ENCODE measurements at places on chromosomes 3 and 15. TPM values are rescaled to one million over a fixed set of nuclear protein-coding genes. Genes with fewer than 3 reads are reported as not detected.
A peak's percentile ranks its signal among the peaks of the same experiment; 100 is the strongest.

DNA sequence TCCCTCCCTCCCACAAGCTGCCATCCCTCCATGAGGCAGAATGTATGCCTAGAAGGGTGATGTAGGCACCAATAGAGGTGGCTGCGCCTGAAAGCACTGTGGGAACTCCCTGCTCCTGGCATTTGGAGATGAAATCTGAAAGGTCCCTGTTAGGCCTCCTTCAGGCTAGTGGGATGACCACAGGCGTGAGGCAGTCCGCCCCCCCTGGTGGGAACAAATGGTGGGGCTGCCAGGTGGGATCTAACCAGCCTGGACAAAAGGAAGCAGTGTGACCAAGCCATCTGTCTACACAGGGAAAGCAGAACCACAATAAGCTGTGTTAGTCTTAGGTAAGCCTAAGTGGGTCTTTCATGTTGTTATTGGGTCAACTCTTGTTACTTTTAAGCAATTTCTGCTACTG lies 25.3 kb downstream of the IL5RA start:
- H3K36me3 ChIP-seq = no peaks in the 10 kb centered on the region
- H3K4me3 ChIP-seq = no peak overlapping the region
- H3K27me3 ChIP-seq = no peaks in the 10 kb centered on the region
- H3K4me1 ChIP-seq = no peaks in the 10 kb centered on the region

DNA sequence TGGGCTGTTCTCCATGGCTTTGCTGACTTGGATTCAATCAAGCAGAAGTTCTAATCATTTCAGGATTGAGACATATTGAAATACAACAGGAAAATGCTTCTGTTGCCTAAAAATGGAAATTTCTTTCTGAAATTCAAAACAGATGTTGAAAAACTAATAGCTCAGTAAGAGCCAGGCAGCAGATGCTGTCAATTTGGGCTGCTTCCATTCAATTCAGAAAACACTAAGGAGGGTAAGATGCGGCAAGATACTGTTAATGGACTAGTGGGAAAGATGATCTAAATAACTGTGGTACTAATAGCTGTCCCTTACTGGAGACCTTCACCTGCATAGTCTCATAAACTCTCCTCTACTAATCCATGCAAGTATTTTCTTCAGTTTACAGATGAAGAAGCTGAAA lies 53.5 kb downstream of the DGKG start:
- no peak for DNase-seq
- no peaks in the 10 kb centered on the region for H3K4me1 ChIP-seq
- H3K36me3 ChIP-seq = no peaks in the 10 kb centered on the region
- peaks cover 4% of the 10 kb centered on the region for H3K27me3 ChIP-seq

- H3K27ac ChIP-seq = no peak overlapping the region
- H3K36me3 ChIP-seq = no peaks in the 10 kb centered on the region
- H3K4me3 ChIP-seq = no peak overlapping the region
- H3K4me1 ChIP-seq = peaks cover 11% of the 10 kb centered on the region
Measured at GRCh38 chr3:64351713-64352638, 126.7 kb upstream of the PRICKLE2 start.

GRCh38 chr3:30455840-30456239 lies 150.6 kb upstream of the TGFBR2 start:
- H3K36me3 ChIP-seq = no peaks in the 10 kb centered on the region
- H3K4me3 ChIP-seq = no peak overlapping the region
- H3K27ac ChIP-seq = no peak overlapping the region
- DNase-seq = no peak

GRCh38 chr15:77633913-77634265 lies 1.2 kb upstream of the LINGO1 start:
- H3K4me3 ChIP-seq = peak overlapping the region; percentile 12
- no peaks in the 10 kb centered on the region for H3K36me3 ChIP-seq
- peaks cover 8% of the 10 kb centered on the region for H3K4me1 ChIP-seq
- no peak overlapping the region for H3K27ac ChIP-seq
- no peak for DNase-seq

DNA sequence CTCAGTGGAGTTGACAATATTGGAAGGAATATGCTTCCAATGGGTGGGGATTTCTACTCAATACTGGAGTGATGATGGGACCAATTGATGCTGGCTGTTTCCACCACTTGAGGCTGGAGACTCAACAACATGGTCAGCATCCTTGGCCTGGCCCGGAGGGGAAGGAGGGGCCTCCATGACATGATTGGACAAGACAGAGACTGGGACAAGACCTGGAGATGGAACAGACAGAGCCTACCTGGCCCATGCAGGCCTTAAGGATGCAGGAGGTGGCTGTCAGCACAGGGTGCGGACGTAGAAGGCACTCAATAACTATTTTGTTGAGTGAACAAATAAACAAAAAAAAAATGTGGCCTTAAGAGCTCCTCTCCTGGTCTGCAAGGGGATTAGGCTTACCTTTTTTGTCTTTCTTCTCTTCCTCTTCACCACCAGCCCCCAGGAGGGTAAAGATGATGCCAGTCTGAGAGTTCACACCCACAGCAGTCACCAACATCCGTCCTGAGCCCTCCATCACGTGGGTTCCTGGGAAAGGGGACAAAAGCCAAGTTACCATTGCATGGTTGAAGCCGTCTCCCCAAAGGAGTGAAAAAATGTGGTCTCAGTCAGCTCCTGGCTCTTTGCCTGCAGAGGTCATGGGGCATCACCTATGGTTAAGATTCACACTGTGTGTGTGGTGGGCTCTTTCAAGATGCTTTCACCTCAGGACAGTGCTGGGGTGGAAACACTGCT lies 67.1 kb upstream of the SEC13 start:
- no peaks in the 10 kb centered on the region for H3K36me3 ChIP-seq
- H3K27me3 ChIP-seq = peaks cover 6% of the 10 kb centered on the region
- no peak overlapping the region for H3K27ac ChIP-seq

GRCh38 chr15:63708126-63708772 lies 111.1 kb downstream of the FBXL22 start:
- DNase-seq = no peak
- H3K4me1 ChIP-seq = peaks cover 22% of the 10 kb centered on the region
- H3K27me3 ChIP-seq = no peaks in the 10 kb centered on the region
- H3K4me3 ChIP-seq = no peak overlapping the region
- peak overlapping the region; percentile 61 for H3K27ac ChIP-seq
- peaks cover 3% of the 10 kb centered on the region for H3K36me3 ChIP-seq

- no peak for DNase-seq
- no peak overlapping the region for H3K27ac ChIP-seq
- no peaks in the 10 kb centered on the region for H3K27me3 ChIP-seq
- H3K4me1 ChIP-seq = no peaks in the 10 kb centered on the region
- H3K4me3 ChIP-seq = no peak overlapping the region
Measured at GRCh38 chr3:195116407-195117185, 154.4 kb downstream of the XXYLT1 start.

DNA sequence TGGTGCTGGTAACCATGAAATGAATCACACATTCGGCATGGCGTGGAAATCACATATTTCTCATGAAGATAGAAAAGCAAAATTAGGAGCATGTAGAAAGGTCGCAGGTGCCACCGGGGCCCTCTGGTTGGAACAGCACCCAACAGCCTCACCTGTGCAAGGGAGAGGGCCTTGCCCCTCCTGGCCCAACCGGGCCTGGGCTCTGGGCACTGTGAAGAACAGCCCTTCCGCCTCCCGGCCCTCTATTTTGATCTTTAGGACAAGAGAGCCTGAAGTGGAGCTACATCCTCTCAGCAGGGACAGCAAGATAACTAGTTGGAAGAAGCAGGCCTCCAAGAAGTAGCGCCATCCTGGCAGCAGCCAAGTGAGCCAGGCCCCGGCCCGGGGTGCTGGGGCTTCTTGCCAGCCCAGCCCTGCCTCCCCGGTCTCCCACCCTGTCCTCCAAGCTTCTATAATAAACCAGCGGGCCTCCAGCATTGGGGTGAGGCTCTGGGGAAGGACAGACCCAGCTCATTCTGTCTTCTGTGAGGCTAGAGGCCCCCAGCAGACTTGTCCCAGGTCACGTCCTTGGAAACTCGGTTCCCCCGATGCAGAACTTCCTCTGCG lies 46.1 kb upstream of the FGD5 start:
- H3K27ac ChIP-seq = no peak overlapping the region
- no peak for DNase-seq
- peaks cover 1% of the 10 kb centered on the region for H3K27me3 ChIP-seq
- H3K36me3 ChIP-seq = no peaks in the 10 kb centered on the region
- H3K4me1 ChIP-seq = no peaks in the 10 kb centered on the region

GRCh38 chr3:179027326-179027900 lies 44.2 kb downstream of the ZMAT3 start:
- no peak overlapping the region for H3K4me3 ChIP-seq
- peak; percentile 34 for DNase-seq
- H3K27me3 ChIP-seq = no peaks in the 10 kb centered on the region
- H3K27ac ChIP-seq = peak overlapping the region; percentile 29
- H3K4me1 ChIP-seq = peaks cover 24% of the 10 kb centered on the region

DNA sequence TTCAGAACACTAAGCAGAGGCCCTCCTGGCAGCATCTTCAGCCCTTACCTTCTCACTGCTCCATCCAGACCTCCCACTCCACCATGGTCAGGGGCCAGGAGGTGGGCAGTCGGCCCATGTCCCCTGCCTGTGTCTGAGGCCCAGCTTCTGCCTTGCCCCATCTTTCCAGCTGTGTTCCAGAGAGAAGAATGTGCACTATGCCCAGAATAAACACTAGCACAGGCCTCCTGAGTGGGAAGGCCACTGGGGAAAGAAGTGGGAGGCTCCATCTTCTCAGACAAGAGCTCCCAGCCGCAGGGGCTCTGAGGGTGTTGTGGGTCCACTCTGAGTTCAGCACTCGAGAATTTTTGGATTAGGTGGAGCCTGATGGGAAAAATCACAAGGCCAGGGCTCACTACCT lies 44.5 kb downstream of the ADCY5 start:
- H3K36me3 ChIP-seq = no peaks in the 10 kb centered on the region
- no peaks in the 10 kb centered on the region for H3K4me1 ChIP-seq
- H3K4me3 ChIP-seq = no peak overlapping the region

GRCh38 chr15:74847432-74847831 lies 4.5 kb upstream of the ULK3 start:
- H3K4me3 ChIP-seq = no peak overlapping the region
- peak overlapping the region; percentile 25 for H3K27ac ChIP-seq
- H3K27me3 ChIP-seq = no peaks in the 10 kb centered on the region
- no peak for DNase-seq

DNA sequence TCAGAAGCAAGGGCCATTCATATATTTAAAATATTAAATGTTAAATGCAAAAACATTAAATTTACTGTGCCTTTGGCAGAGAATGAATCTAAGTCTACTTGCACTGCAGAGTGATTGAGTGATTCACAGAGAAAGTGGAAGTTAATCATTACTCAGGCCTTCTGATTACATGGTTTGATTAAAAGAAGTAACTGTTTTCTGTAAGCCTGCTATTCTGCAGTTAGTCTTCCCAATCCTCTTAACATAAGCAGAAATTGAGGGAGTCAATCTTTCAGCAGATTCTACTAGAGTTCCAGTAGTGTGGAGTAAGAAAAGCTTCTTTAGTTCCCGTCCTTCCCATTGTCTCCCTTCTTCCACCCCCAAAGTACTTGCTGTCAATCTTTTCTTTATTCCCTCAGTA lies 1.5 kb downstream of the NLGN1 start:
- DNase-seq = no peak
- H3K4me3 ChIP-seq = no peak overlapping the region
- H3K27me3 ChIP-seq = peaks cover 45% of the 10 kb centered on the region

DNA sequence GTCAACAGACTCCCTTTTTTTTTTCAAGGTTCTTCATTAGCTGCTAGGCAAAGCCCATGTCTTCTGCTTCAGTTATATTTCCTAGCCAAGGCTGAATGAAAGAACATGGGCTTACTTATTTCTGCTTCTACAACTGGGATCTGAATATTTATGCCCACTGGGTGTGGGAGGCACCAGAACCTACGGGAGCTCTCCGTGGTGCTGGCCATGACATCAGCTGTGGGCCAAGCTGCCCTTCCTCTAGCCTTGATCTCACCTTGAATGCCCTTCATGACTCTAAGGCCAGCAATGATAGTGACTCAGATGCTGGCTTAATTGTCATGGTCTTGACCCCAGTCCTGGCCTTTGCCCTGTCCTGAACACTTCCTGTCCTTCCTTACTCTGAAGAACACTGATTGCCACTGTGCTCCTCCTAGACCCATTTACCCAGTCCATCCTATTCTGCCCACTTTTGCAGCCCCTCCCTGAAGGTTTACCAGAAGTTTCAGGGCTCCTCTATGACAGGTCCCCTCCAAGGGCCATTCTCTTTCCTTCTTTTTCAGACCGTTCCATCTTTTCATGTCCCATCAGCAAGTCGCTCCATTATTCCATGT lies 32.8 kb upstream of the PRR20G start:
- no peak overlapping the region for H3K27ac ChIP-seq
- DNase-seq = no peak
- H3K36me3 ChIP-seq = no peaks in the 10 kb centered on the region
- no peaks in the 10 kb centered on the region for H3K4me1 ChIP-seq

GRCh38 chr3:157067114-157067513 lies 92.8 kb downstream of the CCNL1 start:
- peak; percentile 46 for DNase-seq
- peaks cover 23% of the 10 kb centered on the region for H3K4me1 ChIP-seq
- H3K4me3 ChIP-seq = no peak overlapping the region
- H3K27me3 ChIP-seq = no peaks in the 10 kb centered on the region

DNA sequence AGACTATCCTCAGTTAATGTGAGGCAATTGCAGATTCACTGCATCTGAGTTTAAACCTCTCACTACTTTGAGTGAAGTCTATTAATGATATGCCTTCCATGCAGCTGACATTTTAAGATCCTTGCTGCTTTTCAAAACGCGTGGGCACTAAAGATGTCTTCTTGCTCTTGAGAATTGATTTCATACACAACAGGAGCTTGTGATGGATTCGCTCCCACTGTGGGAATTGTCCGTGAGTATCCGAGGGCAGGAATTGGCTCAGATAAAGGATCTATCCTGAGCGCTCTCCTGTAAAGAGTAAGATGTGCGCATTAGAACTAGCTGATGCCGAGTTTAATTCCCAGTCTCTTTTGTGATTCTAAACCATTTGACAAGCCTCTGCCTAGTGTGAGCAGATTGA lies 167.9 kb downstream of the ROBO2 start:
- no peak for DNase-seq
- H3K4me1 ChIP-seq = no peaks in the 10 kb centered on the region
- H3K36me3 ChIP-seq = no peaks in the 10 kb centered on the region
- no peaks in the 10 kb centered on the region for H3K27me3 ChIP-seq

DNA sequence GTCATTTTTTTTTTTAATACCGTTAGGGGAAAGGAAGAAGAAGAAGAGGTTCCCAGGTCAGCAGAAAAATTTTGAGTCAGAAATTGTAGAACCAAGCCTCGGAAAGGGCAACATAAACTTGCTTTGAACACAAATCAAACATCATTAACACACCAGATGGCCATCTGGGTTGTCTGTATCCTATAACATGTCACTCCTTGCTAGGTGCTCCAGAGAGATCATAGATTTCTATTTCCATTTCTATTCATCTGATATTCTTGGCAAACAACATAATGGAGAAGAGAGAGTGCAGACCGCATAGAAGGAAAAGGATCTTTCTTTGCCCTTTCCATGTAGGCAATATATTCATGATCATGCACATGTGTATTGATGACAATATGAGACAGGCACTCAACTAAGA lies 129.5 kb upstream of the STT3B start:
- no peaks in the 10 kb centered on the region for H3K36me3 ChIP-seq
- no peak overlapping the region for H3K27ac ChIP-seq
- H3K27me3 ChIP-seq = no peaks in the 10 kb centered on the region
- no peak for DNase-seq
- peaks cover 23% of the 10 kb centered on the region for H3K4me1 ChIP-seq

- no peak overlapping the region for H3K4me3 ChIP-seq
- no peak for DNase-seq
- no peaks in the 10 kb centered on the region for H3K27me3 ChIP-seq
- H3K36me3 ChIP-seq = no peaks in the 10 kb centered on the region
Measured at GRCh38 chr15:89928421-89928820, 15.7 kb upstream of the ARPIN start.

The PLAAT1 gene
- not detected for total RNA-seq

The CHRM5 gene
- not detected for total RNA-seq

The MAGEL2 gene
- not detected for total RNA-seq

The TRAT1 gene
- 19.9 TPM for total RNA-seq

The TIGIT gene
- 63.8 TPM for total RNA-seq

The PHC3 gene
- total RNA-seq = 37.4 TPM

Measured in activated CD4-positive, alpha-beta memory T cell treated with anti-CD3 and anti-CD28 coated beads for 36 hours (primary cell).